Colonic mucosa (tissue), 4 donors: ENCODE measurements at places on chromosomes 1 and 21. TPM values are rescaled to one million over a fixed set of nuclear protein-coding genes. Genes with fewer than 3 reads are reported as not detected.

Gene CTH
- 10.7 TPM for total RNA-seq

Gene RLF
- 11.5 TPM for total RNA-seq

Gene A3GALT2
- total RNA-seq, result not detected

Gene DDAH1
- 144 TPM for total RNA-seq

Gene SMG5
- 107 TPM for total RNA-seq

GRCh38 chr1:231853588-231854207, 227.1 kb downstream of the DISC1 start:
- H3K27ac ChIP-seq, result no peak overlapping the region
- no peak overlapping the region for H3K4me3 ChIP-seq
- H3K4me1 ChIP-seq, result no peaks in the 10 kb centered on the region
- no peaks in the 10 kb centered on the region for H3K36me3 ChIP-seq
- DNase-seq, result no peak

GRCh38 chr1:234611847-234612351, 1.9 kb upstream of the IRF2BP2 start:
- peak overlapping the region; percentile 2 for H3K4me3 ChIP-seq
- H3K4me1 ChIP-seq, result peaks cover 15% of the 10 kb centered on the region
- peak; percentile 67 for DNase-seq
- no peaks in the 10 kb centered on the region for H3K36me3 ChIP-seq
- H3K27ac ChIP-seq, result peak overlapping the region; percentile 100

GRCh38 chr1:192986110-192986747, 72.9 kb downstream of the UCHL5 start:
- H3K27me3 ChIP-seq, result no peaks in the 10 kb centered on the region
- H3K36me3 ChIP-seq, result no peaks in the 10 kb centered on the region
- H3K27ac ChIP-seq, result peak overlapping the region; percentile 33
- H3K4me3 ChIP-seq, result no peak overlapping the region
- DNase-seq, result no peak
- H3K4me1 ChIP-seq, result no peaks in the 10 kb centered on the region

GRCh38 chr21:44329971-44330681, 9.1 kb downstream of the CFAP410 start:
- H3K27ac ChIP-seq, result no peak overlapping the region
- H3K4me3 ChIP-seq, result no peak overlapping the region
- H3K27me3 ChIP-seq, result no peaks in the 10 kb centered on the region
- no peaks in the 10 kb centered on the region for H3K4me1 ChIP-seq
